ENCODE measurements at places on chromosomes 13 and 19. TPM values are rescaled to one million over a fixed set of nuclear protein-coding genes. Genes with fewer than 3 reads are reported as not detected.

EFNB2 gene
- total RNA-seq, result 0.49 TPM

ZNF681 gene
- total RNA-seq, result 1.9 TPM

PSG7 gene
- total RNA-seq, result not detected

FREM2 gene
- total RNA-seq, result not detected

PNMA8C gene
- total RNA-seq, result not detected

ZNF865 gene
- total RNA-seq, result 12.8 TPM

S1PR4 gene
- 159 TPM for total RNA-seq

ZNF66 gene
- 7.4 TPM for total RNA-seq

PCDH17 gene
- total RNA-seq, result not detected

ZNF628 gene
- 23.9 TPM for total RNA-seq

FXYD3 gene
- not detected for total RNA-seq

KIR2DL3 gene
- total RNA-seq, result not detected

MEIOSIN gene
- not detected for total RNA-seq

MATK gene
- total RNA-seq, result 1.4 TPM

TEKTIP1 gene
- total RNA-seq, result 10.9 TPM

MYO1F gene
- 289 TPM for total RNA-seq

PSG4 gene
- total RNA-seq, result 0.76 TPM

OLFM2 gene
- total RNA-seq, result 7.7 TPM

ATP4A gene
- total RNA-seq, result not detected

ZNF575 gene
- total RNA-seq, result 3.3 TPM

All from CD4-positive, CD25-positive, alpha-beta regulatory T cell (primary cell).